ENCODE measurements at places on chromosomes 2 and 18.
A peak's percentile ranks its signal among the peaks of the same experiment; 100 is the strongest.

- DNase-seq, result no peak
Observed at GRCh38 chr2:175579646-175580045, 398.1 kb upstream of the ATP5MC3 start.

DNA sequence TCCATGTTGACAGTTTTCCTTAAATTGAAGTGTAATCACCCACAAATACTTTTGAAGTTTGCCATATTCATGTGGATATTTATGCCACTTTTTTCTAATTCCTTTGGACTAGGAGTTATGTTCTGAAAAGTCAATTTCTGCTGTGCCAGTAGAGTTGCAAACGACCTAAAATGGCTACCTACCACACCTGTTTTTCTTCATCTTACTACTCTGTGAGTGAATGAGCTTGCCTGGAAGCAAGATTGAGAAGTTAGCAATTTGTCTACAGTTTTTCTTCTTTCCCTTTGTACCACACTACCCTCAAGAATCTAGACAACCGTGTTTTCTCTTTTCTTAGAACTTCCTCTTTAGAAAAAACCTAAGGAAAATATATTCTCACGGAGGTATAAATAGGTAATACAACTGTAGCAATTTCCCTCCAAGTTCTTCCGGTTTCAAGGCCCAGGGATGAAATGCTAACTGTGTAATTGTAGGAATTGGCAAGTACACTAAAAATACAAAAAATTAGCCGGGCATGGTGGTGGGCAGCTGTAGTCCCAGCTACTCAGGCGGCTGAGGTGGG, 7.3 kb upstream of the SLC39A10 start:
- no peak for DNase-seq

- no peak for DNase-seq
Observed at GRCh38 chr2:12463189-12463588, 253.5 kb upstream of the TRIB2 start.

DNA sequence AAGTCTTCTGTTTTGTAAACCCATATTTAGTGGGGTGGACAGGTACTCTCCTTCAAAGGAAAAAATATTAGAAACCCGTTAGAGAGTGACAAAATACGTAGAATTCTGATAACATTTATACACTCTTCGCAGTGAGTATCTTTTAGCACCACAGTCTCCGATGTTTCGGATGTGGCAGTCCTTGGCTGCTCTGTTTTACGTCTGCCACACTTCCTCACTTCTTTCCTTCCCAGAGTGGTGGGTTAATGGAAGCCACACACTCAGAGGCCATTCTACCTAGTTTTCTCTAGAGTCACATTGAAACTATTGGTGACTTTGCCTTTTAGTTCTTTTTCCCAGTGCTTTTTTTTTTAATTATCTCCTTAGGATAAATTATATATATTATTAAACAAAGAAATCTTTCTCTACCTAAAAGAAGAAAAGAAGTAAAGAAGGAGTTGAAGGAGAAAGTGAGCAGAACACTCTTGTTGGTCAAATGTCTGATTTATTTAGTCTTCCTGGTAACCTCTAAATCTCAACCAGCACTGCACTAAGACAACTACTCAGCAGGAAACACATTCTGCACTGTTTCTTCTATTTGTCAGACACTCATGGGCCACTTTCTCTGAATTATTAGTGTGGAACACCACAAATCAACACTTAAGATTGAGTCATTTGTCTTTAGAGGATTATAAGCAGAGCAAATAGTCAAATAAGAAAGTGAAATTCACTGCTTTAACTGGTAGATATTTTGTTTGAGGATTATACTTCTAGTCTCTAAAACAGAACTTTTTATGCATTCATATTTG, 451.3 kb upstream of the TMEFF2 start:
- no peak for DNase-seq

- no peak for DNase-seq
Observed at GRCh38 chr2:115543024-115543423, 1100.6 kb downstream of the DPP10 start.

DNA sequence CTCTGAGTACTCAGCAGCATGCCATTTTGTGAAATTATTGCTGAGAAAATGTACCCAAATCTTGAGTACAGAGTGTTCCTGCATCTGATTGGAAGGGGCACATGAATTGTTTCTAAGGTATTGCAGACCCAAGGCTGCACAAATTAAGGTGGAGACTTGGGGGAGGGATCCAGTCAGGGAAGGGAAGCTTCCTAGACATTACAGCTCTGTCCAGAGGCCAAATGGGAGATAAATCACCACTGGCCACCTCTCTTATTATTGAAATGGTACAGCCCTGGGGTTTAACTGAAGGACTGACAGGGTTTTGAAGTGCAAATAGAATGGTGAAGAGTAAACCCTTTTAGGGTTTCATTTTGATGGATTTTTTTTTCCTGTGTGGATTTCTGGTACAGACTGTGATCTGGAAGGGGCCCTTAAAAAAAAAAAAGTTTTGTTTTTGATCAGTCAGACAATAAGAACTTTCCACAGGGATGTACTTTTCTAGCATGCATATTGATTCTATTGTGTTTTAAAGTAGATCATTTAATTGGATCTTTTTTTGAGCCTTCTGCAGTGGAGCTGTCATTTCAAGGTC, 119.4 kb downstream of the GREB1L start:
- DNase-seq, result no peak

- no peak for DNase-seq
Observed at GRCh38 chr2:191679818-191680600, 2.1 kb downstream of the NABP1 start.

DNA sequence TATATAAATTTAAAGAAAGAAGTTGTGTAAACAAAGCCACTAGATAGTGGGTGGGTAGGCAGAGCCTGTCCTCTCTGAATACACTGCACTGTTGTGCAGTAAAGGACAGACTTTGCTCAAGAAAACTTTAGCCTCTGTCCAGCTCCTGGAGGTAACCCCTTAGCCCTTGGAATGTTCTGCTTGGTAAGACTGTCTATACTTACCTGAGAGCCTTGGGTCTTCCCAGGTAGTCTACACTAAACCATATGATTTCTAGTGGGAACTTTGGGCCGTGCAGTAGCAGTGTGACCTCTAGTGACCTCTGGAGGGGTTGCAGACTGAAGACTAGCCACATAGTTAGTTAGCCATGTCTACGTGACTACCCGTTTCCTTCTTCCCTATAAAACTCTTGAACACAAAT, 678.3 kb upstream of the NRXN1 start:
- DNase-seq, result peak; percentile 1

DNA sequence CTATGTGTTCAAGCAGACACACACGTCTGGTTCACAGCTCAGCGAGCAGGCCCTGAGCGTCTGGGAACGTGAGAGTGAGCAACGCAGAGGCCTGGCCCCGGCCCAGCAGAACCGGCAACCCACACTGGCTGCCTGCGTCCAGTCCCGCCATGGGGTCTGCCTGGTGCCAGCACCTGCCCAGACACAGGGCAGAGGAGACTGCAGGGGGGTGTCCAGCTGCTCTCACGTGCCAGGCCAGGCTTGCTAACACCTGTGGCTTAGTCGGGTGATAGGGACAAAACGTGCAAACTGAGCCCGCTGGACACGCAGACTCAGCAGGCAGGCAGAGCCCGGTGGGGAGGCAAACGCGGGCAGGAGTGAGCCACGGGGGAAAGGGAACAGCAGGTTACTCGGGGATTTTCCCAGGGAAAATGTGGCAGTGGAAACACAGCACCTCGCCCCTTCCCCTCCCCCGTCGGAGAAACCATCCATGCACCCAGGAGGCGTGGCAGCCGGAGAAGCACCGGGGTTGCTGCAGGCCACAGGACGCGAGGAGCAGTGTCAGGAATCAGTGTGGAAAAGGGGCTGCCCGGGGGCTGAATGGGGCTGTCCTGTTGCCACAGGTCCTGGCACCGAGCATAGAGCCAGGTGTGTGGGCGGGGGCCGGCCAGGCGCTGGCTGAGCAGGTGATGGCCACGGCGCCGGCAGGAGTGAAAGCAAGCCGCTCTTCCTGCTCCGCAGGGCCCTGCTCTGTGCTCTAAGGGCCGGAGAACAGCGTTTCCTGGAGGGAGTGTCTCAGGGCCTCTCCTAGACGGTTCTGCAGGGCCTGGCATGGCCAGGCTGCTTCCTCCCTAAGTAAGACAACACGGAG, 154.7 kb downstream of the HDAC4 start:
- no peak for DNase-seq

DNA sequence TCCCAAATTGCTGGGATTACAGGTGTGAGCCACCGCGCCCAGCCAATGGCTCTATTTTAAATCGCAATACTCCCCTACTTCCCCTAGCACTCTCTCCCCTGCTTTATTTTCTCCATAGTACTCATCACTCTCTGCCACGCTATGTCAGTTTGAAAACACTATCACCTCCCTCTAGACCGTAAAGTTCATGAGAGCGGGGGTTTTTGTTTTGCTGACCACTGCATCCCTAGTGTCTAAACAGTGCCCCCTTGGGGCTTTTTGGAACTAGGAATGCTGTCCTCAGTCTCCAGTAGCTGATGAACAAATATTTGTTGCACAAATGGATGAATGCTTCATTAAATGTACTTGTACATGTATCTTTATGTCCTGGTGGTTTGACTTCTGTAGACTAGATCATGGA, 44.1 kb downstream of the ATOH8 start:
- DNase-seq, result no peak

DNA sequence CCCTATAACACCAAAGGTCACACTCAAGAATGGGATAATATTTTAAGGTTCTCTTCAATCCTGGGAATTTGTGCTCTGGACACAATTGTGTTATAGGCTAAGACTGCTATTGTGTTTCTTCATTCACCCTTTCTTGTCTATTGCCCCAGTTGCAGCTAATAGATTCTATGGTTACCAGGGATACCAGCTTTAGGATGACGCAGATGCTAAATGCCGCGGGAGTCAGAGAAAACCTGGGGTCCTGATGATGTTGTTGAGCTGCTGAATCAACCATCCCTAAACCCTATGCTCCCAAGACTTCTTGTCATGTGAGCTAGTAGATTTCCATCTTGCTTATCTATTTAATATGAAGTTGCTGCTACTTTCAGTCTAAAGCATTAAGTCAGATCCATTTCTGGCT, 5.4 kb downstream of the CRYGD start:
- no peak for DNase-seq

DNA sequence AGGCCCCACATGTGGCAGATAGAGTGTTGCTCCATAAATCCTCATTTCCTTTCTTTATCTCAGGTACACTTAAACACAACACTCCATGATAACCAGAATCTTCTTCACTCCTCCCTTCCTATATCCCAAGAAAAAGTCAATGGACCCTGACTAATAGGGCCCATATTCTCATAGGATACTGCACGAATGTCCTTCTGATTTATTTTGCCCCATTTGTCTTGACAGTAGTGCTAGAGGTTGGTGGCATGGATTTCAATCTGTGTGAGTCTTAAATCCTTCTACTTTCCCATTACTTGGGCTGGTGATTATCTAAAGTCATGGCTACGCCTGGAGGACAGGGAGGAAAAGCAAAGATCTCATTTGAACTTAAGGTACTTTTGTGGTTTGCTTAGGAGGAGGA, 156.0 kb downstream of the ACOXL start:
- no peak for DNase-seq

DNA sequence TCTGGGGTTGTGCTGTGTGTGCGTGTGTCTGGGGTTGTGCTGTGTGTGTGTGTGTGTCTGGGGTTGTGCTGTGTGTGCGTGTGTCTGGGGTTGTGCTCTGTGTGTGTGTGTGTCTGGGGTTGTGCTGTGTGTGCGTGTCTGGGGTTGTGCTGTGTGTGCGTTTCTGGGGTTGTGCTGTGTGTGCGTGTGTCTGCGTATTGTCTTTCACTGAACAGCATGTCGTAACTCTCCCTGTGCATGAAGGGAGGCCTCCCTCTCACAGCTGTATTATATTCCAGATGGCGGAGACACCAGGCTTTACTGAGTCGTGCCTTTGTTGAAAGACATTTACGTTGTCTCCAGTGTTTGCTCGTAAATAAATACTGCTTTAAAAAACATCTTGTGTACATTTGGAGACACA, 5.9 kb downstream of the ACKR3 start:
- no peak for DNase-seq

GRCh38 chr2:40451918-40452605, at the start of gene SLC8A1:
Gene SLC8A1, minus strand, starts transcription at chr2:40452090.
- peak; percentile 2 for DNase-seq

- DNase-seq, result no peak
Observed at GRCh38 chr2:182349268-182349667, 77.6 kb downstream of the PDE1A start.

GRCh38 chr2:85865539-85866164, 23.1 kb downstream of the ST3GAL5 start:
- no peak for DNase-seq

- no peak for DNase-seq
Observed at GRCh38 chr18:48884306-48884705, 66.5 kb downstream of the SMAD7 start.

DNA sequence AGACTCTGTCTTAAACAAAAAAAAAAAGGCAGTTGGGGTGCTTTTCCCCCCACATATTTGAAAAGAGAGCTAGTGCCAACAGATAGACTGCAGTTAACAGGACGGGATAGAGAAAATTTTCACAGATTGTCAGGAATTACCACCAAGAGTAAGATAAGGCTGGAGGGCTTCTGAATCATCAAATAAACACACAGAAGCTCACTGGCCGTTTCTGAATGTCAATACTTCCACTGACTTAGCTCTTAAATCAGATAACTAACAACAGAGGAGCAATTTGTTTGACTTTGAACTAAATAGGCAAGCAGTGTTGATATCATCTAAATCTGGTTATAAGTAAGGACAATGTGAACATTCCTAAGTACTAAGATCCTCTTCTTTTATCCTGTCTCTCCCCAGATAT, 34.7 kb downstream of the PIEZO2 start:
- DNase-seq, result no peak

DNA sequence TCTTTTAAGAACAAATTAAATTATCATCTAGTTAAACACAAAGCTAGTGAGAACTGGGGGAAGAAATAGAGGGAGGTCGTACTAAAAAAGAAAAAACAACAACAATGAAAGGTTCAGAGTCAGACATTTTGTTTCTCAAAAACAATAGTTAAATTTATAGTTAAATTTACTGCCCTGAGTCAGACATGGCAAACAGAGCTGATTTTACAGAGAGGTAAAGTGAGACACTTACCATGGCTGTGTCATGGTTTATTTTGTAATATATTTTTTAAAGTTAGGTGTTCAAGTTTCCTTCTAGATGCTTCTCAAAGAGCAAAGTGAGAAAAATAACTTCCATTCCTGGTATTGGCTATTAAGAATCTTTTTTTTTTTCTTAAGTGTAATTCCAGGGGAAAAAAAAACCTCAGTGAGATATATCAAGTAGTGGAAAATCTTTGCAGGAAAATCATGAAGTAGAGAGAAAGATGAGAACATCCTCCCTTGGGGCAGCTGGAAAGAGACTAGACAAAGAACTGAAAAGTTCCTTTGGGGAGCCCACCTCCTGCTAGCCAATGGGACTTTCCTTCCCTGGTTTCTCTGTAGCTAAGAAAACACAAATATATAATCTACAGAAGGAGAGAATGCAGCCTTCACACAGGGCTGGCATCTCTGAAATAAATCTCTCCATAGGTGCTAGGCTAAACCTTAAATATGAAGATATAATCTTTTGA, 12.3 kb downstream of the KLF7 start:
- no peak for DNase-seq

All from NCI-H2171 (cell line).